MG63 (cell line): ENCODE measurements at places on chromosomes 5 and 9.

- peak; percentile 58 for DNase-seq
Observed at GRCh38 chr5:146344155-146345118, 5.8 kb downstream of the POU4F3 start.

DNA sequence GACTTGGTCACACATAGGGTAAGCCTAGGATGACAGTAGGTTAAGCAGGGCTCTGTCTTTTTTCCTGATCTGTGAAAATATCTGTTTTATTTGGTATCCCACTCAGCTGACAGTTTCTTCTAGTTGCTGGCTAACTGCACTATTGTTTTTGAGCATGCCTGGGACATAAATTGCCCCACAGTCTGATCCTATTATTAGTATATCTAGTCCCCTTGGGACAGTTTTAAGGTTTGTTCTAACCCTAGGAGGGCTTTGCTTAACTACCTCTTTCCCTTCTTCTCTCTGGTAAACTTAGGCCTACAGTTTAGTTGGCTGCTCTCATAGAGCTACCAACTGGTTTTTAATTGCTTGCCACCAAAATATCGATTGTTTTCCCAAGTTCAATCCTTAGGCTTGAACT lies 446.6 kb downstream of the ARHGEF28 start:
- DNase-seq: no peak

DNA sequence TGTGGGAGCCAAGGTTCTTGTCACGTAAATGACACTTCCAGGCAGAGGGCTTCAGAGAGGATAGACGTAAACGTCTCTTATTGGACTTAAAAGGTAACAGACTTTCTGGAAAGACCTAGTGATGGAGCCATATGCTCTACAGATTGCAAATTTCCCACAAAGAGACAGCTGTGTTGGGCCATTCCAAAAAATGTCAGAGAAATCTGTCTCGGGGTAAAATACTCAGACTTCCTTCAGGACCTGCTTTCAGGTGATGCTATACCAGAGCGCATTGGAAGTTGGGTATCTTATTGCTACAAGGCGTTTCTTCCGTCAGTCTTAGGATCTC lies 29.2 kb downstream of the PROP1 start:
- DNase-seq: no peak

DNA sequence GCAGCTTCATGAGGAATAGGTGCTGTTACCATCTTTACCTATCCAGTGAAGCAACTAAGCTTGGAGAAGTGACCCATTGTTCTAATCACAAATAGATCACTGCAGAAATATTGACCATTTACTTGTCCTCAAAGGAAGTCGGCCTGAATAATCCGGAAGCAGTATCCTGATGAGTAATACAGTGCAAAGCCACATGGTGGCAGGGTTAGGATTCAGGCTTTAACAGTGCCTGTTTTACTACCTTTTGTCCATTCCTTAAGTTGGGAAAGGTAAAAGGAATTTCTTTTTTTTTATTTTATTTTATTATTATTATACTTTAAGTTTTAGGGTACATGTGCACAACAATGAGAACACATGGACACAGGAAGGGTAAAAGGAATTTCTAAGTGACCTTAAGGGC lies 336.3 kb downstream of the KDM4C start:
- DNase-seq: no peak

DNA sequence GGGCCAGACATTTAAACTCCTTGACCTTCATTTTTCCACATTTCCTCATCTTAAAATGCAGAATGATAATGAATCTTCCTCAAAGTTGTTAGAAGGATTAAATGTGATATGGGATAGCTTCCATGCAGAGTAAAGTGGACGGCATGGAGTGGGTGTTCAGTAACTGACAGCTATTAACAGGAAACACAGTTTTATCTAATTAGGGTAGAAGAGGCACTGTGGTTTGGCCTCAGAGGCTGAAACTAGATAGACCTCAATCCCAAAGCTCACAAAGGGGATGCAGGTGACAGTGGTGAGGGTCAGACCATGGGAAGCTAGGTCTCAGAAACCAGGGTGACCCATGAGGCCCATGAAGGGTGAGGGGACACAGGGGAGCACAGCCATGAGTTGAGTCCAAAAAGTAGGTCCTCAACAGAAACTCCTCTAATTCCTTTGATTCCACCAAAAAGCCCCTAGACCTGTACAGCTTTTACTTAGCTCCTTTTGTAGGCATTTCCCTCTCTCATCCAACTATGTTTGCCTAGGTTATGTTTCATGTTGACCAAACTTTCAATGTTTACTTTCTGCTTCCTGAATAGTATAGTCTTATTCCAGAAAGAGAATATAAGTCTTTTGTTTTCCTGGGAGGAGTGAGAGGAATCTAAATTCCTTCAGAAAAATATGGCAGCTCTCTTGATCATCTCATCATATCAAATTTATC lies 27.9 kb upstream of the GLDC start:
- DNase-seq: no peak

- no peak for DNase-seq
Observed at GRCh38 chr5:102313912-102314311, 17.8 kb upstream of the SLCO4C1 start.

- DNase-seq: no peak
Observed at GRCh38 chr5:11760934-11761603, 143.2 kb downstream of the CTNND2 start.

DNA sequence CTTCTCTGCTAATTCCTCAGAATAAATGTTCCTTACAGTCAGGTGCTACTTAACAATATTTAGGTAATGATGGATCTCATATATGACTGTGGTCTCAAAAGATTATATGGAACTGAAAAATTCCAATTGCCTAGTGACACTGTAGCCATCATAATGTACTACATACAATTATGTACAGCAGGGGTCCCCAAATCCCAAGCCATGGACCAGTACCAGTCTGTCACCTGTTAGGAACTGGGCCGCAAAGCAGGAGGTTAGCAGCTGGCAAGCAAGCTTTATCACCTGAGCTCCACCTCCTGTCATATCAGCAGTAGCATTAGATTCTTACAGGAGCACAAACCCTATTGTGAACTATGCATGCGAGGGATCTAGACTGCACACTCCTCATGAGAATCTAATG lies 69.6 kb downstream of the NR2F1-AS1 start:
- DNase-seq: no peak

GRCh38 chr9:130301483-130302286 lies 36.1 kb downstream of the HMCN2 start:
- peak; percentile 58 for DNase-seq

DNA sequence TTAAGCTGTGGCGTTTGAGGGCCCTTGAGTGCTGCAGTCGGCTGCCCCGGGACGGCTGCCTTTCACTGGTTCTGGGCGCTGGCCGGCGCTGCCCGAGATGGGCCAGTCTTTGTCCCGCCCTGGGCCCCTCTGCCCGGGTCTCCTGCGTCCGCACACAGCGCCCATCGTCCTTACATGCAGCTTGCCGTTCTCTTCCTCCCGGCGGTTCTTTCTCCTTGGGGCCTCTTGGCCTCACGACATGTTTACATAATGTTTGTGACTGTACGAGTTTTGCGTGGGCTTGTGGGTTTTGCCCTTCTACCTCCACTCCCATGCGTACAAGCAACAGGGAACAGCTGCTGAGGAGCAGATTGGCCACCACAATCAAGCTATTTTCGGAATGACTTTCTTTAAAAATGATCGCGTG lies 618 bp downstream of the TNPO1 start:
- peak; percentile 56 for DNase-seq

- no peak for DNase-seq
Observed at GRCh38 chr5:119750887-119751733, 121.8 kb downstream of the FAM170A start.

GRCh38 chr5:72210888-72211678 lies 103.8 kb downstream of the MAP1B start:
- peak; percentile 53 for DNase-seq

- no peak for DNase-seq
Observed at GRCh38 chr9:28718226-28718625, 1144.9 kb upstream of the C9orf72 start.

- DNase-seq: no peak
Observed at GRCh38 chr9:130328349-130328801, 62.8 kb downstream of the HMCN2 start.

- no peak for DNase-seq
Observed at GRCh38 chr9:137665697-137666512, 47.1 kb downstream of the EHMT1 start.

DNA sequence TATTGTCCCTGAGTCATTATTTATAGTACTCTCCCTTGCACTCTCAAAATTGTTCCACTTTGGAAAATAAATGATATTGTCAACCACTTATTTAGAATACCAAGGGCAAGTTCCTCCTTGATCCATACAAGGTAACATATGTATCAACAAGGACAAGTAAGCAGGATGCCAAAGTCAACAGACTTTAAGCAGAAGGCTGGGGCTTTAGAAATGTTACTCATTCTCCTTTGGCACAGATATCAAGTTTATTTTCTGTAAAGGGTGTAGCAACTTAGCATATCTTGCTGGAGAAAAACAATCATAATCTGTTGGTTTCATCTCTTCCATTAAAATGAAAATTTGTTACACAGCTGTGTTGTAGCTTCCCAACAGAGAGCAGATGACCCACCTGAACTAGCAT lies 248.7 kb upstream of the SLC30A5 start:
- no peak for DNase-seq

DNA sequence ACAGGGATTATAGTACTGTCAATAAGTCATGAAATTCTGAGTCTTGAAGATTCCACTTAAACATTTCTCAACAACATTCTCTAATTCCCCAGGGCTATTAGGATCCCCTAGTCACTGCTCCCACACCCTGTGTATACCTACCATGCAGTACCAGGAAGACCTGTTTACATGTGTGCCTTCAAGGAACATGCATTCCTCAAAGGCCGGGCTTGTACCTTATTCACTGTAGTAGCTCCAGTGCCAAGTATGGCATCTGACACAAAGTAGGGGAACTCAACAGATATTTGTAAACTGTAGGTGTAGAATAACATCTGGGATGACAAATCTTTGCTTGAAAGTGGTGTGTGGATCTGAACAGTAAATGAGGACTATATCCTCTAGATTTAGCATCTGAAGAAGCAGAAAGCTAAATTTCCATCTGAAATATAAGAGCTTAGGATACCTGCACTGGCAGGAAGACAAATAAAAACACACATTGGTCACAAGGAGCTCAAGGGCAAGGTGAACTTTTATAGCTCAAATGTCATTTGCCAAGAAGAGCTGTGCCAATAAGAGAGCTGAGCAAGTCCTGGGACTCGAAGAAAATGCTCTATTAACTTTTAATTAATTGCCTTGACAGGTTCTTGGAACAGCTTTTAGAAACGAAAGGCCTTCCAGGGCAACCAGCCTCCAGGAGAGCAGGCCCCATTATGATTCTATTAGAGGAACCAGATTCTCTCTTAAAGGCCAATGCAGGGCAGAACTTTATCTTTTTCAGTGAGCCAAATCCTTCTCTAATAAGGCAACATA lies 52.3 kb upstream of the MYOT start:
- no peak for DNase-seq

GRCh38 chr9:123318961-123319421 lies 37.0 kb upstream of the CRB2 start:
- DNase-seq: peak; percentile 58

DNA sequence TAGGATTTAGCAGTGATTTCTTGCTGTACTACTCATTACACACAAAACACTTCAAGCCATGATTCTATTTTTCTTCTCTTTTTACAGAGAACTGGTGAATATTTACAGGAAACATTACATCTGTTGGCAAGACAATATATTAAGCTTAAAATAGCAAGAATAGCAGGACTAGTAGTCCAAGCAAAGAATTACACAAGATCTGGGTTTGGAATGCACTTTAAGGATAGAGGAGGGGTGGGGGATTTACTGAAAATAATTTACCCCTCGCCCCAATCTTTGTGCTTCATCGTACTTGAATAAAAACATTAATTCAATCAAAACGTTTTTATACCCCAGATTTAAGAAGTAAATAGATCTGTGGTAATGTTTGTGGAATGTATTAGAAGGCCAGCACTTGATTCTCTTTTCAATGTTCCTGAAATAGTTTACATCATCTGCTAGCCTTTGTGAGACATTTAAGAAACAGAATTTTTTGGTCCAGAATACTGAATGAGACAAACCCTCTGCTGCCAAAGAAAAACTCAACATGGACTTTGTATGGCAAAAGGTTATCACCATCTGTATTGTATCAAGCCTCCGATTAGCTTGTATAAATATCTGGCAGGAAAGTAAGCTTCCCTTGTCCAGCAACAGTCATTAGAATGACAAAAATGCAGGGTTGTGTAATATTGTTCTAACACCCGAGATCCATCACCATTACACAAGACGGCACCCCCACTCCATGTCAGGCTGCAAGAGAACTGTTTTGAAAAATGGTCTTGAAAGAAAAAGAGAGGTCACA lies 23.8 kb downstream of the SVEP1 start:
- peak; percentile 66 for DNase-seq

DNA sequence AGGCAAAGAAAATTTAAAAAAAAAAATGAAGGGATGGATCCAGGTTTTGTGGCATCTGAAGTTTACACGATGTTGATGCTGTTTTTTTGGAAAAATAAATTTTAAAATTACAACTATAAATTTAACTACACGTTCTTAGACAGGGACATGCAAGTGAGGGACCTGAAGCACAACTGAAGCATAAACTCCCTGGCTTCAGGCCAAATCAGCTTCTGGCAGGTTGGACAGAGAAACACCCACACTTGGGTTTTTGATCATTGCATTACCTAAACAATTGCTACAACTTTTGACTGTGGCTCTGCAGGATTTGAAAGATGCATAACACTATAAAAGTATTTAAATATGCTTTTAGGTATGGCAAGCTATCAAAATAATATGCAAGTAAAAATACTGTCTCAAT lies 1318.3 kb upstream of the DMAC1 start:
- DNase-seq: no peak

GRCh38 chr9:18335825-18336224 lies 138.1 kb upstream of the ADAMTSL1 start:
- DNase-seq: no peak

DNA sequence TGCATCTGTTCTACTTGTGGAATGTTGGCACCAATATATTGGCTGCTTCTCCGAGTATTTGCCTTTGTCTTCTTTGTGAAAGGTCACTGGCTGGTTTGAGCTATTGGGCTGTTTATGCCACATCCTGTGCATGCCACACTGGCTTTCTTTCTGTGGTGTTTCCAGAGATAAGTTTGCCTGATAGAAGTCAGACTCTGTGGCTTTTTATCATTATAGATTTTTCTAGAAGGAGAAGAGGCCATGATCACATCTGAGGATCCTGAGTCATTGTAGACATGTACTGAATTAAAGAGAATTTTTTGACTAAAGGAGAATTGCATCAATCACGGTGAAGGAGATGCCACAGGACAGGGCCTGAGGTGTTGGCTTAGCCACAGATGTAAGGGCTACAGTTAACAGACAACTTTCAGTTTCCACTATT lies 26.5 kb upstream of the CDKN2B start:
- DNase-seq: no peak
